Body of pancreas (tissue), 4 donors: ENCODE measurements at places on chromosomes 5 and 9. TPM values are rescaled to one million over a fixed set of nuclear protein-coding genes. Genes with fewer than 3 reads are reported as not detected.

GRCh38 chr5:152151940-152152339 is 227.3 kb upstream of the GLRA1 start:
- no peaks in the 10 kb centered on the region for H3K36me3 ChIP-seq
- no peak overlapping the region for H3K27ac ChIP-seq
- no peaks in the 10 kb centered on the region for H3K4me1 ChIP-seq
- no peaks in the 10 kb centered on the region for H3K27me3 ChIP-seq
- DNase-seq, result no peak
- no peak overlapping the region for H3K4me3 ChIP-seq

DNA sequence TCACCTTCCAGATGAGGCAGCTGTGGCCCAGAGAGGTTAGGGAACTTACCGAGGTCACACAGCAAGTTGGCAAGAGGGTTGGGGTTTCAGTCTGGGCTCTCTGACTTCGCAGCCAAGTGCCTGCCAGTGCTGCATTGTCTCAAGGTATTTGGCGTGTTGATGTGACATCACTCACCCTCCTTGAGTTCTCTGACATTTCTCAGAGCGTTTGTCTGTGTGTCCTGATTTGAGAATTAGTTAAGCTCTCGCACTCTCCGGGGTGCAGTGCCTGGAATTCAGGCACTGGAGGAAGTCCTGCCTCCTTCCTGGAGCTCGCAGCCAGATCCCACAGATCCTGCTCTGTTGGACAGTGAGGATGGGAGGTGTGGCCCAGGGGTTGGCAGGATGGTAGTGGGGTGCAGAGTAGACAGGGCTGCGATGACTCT is 25.7 kb downstream of the WWC1 start:
- H3K27me3 ChIP-seq, result no peaks in the 10 kb centered on the region
- peaks cover 62% of the 10 kb centered on the region for H3K4me1 ChIP-seq
- no peak overlapping the region for H3K4me3 ChIP-seq
- H3K36me3 ChIP-seq, result no peaks in the 10 kb centered on the region

- peaks cover 5% of the 10 kb centered on the region for H3K4me1 ChIP-seq
- H3K36me3 ChIP-seq, result no peaks in the 10 kb centered on the region
- H3K4me3 ChIP-seq, result no peak overlapping the region
- no peak for DNase-seq
- H3K27ac ChIP-seq, result no peak overlapping the region
Observed at GRCh38 chr5:93642526-93642925, 59.5 kb downstream of the NR2F1 start.

DNA sequence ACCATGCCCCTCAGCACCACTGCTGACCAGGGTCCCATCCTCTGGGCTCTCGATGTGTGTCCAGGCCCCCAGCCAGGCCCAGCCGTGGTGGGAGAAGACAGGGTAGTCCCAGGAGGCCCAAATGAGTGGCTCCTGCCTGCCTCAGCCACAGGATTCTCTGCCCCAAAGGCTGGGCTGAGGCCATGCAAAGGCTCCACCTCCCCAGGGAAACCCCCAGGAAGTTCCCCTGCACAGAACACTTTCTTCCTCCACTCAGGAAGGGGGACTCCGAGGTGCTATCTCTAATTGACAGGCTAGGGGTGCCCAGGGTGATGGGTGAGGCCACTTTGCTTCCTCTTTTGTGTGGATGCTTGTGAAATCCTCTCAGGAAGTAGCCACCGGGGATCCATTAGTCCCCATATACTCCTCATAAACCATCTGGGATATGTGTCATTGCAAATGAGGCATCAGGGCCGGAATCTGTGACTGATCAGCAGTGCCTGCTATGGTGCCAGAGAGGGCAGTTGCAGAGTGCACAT is 23.1 kb upstream of the TDRD7 start:
- no peaks in the 10 kb centered on the region for H3K27me3 ChIP-seq
- no peaks in the 10 kb centered on the region for H3K36me3 ChIP-seq
- H3K27ac ChIP-seq, result no peak overlapping the region
- DNase-seq, result no peak
- H3K4me1 ChIP-seq, result peaks cover 10% of the 10 kb centered on the region

DNA sequence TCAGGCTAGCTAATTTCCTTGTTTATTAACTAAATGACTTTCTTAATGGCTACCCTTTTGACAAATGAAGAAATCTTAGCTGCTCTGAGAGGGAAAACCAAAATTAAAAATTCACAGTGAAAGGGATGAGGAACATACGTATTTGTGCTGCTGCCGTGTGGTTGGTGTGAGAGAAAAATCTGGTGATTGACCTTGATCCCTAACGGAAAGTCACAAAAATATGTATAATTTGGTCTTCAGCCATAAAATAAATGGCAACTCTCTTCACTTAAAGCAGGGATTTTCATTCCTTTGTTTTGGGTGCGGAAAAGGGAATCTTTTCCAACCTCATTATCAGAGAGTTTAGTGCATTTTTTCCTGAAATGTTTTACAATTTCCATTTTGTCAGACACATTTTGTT is 40.4 kb downstream of the PAM start:
- H3K27me3 ChIP-seq, result no peaks in the 10 kb centered on the region
- H3K27ac ChIP-seq, result no peak overlapping the region
- no peak for DNase-seq
- no peak overlapping the region for H3K4me3 ChIP-seq
- H3K36me3 ChIP-seq, result no peaks in the 10 kb centered on the region

- no peaks in the 10 kb centered on the region for H3K27me3 ChIP-seq
- no peak for DNase-seq
- H3K4me3 ChIP-seq, result no peak overlapping the region
- no peak overlapping the region for H3K27ac ChIP-seq
- H3K36me3 ChIP-seq, result no peaks in the 10 kb centered on the region
Observed at GRCh38 chr5:73493421-73493820, 4.8 kb upstream of the BTF3 start.

Gene GALNT10
- total RNA-seq, result 19.5 TPM

Gene BARHL1
- not detected for total RNA-seq

Gene TMEM215
- not detected for total RNA-seq

Gene SLC31A2
- total RNA-seq, result 23.7 TPM

Gene PCDHA2
- total RNA-seq, result 0.26 TPM
